Naive thymus-derived CD8-positive, alpha-beta T cell (primary cell): ENCODE measurements at places on chromosomes 13 and 19. TPM values are rescaled to one million over a fixed set of nuclear protein-coding genes. Genes with fewer than 3 reads are reported as not detected.

GRCh38 chr13:82803341-82803740 is 1078.9 kb downstream of the SLITRK1 start:
- DNase-seq = no peak

- DNase-seq = no peak
These were observed 27.7 kb upstream of the UBL3 start for GRCh38 chr13:29878101-29878500.

DNA sequence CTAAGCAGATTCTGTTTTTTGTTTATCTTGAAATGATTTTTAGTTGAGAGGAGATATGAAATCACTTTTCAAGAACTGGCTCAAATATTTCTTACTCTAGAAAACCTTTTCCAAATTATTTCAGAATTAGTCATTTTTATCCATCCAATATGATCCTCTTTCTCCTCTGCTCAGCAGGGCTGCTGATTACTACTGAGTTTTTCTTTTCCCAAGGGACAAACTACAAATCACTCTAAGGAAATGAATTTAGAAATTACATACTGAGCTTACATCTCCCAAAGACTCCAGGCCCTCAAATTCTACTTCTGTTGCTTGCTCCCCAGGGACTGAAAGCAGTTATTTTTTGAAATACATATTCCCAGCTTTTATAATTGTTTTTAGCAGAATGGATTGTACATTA is 87.4 kb upstream of the UFM1 start:
- DNase-seq = no peak

GRCh38 chr13:47639738-47640447 is 361.2 kb downstream of the SUCLA2 start:
- DNase-seq = no peak

GRCh38 chr19:12886969-12887747 is at the start of gene KLF1:
Gene KLF1, minus strand, starts transcription at chr19:12887201. Its CDS starts 61 bp downstream, at chr19:12887140.
- DNase-seq = no peak

DNA sequence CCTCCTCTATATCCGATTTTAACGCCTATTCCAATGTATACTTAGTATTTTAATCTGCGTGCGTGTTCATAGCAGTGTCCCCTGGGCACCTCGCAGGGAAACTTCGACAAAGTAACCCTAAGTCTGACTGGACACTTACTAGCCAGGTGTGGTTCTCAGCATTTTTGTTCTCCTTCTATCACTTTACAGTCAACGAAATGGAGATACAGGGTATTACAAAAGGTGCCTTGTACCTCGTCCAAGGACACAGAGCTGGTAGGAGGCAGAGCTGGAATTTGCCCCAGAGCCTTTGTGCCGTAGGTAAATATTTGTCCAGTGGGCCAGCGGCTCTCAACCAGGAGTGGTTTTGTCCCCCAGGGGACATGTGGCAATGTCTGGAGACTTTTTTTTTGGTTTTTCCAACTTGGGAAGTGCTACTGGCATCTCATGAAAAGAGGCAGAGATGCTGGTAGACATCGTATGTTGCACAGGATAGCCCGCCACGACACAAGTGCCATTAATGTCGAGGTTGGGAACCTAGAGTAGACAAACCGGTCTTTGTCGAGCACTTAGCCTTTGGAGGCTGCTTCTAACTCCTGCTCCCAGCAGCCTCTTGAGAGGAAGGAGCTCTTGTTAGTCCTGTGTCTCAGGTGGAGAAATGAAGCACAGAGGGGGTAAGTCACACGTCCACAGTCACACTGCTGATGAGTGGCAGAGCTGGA is 1.1 kb downstream of the ZNF444 start:
- no peak for DNase-seq

- DNase-seq = no peak
These were observed 14.3 kb downstream of the BCKDHA start for GRCh38 chr19:41411968-41412265.

DNA sequence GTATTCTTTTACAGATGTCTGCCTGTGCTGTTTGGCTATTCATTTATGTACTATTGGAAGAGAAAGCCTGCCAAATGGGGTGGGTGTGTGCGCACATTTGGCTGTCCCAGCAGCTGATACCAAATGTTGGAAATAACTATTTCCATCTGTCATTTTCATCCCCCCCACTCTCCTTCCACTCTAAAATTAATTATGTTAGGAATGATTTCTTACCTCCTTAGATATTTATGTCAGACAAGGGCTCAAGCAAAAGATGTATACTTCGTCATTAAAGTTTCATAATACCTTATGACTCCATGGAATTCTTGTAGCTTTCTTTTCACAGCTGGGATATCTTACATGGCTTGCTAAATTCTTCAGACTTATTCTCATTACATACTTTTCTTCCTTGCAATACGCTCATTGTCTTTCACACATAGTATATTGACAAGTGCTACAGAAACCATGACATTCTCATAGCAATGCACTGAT is 18.6 kb downstream of the ITM2B start:
- no peak for DNase-seq

DNA sequence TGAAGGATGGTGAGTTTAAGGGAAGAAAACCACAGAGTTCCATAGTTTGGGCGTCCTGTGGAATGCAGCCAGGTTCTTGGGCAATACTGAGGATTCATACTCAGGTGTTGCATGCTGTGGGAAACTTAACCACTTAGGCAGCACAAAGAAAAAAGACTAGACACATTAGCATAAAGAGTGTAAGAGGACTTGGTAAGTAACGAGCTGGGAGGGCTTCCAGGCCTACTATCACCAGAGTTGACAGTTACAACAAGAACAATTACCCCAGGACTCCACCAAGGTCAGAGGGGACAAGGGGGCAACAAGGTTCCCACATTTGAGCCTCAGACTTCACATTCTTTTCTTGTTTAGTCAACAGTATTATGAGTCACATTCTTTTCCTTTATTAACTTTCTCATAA is 33.2 kb downstream of the KCTD12 start:
- no peak for DNase-seq

GRCh38 chr19:58518256-58519086 is 1.1 kb downstream of the ZBTB45 start:
- no peak for DNase-seq

DNA sequence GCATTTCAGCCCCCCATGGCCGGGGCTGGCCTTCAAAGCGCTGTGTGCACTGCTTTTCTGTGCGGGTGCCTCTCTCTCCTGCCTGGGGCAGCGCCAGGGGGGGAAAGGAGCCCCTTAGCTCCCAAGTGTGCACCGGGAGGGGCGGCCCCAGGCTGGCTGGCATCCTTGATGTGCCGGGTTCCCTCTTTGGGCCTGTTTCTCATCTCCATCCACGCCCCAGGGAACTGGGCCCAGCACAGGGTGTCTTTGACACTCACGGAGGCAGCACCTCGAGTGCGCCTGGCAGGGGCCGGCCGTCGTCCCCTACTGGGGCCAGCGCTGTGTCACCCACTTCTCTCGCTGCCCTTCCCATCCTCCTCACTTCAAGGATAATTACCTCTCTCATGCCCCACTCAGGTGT is 324.3 kb downstream of the TEX29 start:
- DNase-seq = no peak

DNA sequence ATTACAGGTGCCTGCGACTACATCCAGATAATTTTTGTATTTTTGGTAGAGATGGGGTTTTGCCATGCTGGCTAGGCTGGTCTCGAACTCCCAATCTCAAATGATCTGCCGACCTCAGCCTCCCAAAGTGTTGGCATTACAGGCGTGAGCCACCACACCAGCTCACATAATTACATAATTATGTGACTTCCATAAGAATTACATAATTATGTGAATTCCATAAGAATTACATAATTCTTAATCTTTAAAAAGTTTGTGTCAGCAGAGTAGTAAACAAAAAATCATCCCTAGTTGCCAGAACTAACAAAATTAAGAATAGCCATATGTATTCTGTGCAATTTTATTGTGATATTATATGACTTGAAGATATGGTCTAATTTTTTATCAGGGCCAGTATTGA is 25.6 kb downstream of the IFT88 start:
- no peak for DNase-seq

DNA sequence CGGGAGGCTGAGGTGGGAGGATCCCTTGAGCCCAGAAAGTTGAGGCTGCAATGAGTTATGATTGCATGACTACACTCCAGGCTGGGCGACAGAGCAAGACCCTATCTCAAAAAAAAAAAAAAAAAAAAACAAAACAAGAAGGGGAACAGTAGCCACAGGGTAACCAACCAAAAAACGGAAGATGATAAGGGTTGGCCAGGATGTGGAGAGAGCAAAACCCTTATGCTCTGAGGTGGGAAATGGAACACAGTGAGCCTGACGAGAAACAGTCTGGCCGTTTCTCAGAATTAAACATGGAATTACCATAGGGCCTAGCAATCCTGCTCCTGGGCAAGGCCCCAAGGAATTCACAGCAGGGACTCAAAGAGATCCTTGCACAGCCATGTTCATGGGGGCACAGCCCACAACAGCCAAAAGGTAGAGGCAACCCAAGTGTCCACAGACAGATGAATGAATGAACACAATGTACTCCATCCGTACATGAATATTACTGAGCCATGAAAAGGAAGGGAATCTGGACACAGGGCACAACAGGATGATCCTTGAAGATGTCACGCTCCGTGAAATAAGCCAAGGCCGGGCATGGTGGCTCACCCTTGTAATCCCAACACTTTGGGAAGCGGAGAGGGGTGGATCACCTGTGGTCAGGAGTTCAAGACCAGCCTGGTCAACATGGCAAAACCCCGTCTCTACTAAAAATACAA is 11.3 kb downstream of the NMRK2 start:
- no peak for DNase-seq

Gene ILF3
- 385 TPM for total RNA-seq

Gene ZNF575
- total RNA-seq = 5.3 TPM

Gene VWA8
- 21.5 TPM for total RNA-seq

Gene MYBPC2
- not detected for total RNA-seq

Gene MADCAM1
- total RNA-seq = 1.1 TPM

Gene IQCN
- total RNA-seq = 8.4 TPM

Gene ATXN8OS
- total RNA-seq = not detected
